Stimulated activated CD8-positive, alpha-beta memory T cell treated with anti-CD3 and anti-CD28 coated beads, Interleukin-7, amount 100 ng/mL, for 4 hours (primary cell): ENCODE measurements at places on chromosomes 5 and 9.

- no peak for DNase-seq
Measured at GRCh38 chr9:71812385-71812784, 44.1 kb upstream of the CEMIP2 start.

- no peak for DNase-seq
Measured at GRCh38 chr5:14204785-14205321, 61.7 kb downstream of the TRIO start.

DNA sequence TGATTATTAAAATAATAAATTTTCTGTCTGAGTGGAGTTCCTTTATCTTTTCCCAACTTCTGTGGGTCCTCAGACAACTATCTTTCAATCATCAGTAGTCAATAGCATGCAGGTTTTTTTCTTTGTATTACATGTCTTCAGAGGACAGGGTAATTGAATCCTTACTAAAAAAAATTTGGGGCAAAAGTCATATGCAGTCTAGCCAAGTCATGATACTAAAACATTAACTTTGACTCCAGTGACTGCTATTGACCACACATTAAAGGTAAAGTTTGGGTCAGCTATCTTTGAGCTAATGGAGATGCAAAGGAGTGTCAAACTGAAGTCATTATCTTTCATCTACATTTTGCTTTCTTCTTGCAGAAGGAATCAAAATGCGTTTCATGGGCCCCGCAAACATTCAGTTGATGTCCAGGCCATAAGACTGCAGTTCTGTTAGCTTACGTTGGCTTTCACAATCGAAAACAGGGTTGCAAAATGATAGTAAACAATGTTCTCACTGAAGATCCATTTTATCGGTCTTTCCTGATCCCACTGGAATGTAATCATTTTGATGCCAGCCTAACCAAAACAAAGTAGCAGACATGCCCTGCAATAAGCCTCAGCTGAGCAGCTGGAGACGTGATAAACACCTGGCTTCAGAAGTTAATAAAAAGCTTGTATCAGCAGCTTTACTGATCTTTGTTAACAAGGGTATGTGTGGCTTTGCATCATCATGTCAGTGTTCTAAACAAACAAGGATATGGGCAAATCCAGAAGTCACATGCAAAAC is 186.1 kb upstream of the PRLR start:
- no peak for DNase-seq

- peak; percentile 28 for DNase-seq
Measured at GRCh38 chr9:72362680-72363139, 2.3 kb downstream of the ZFAND5 start.

GRCh38 chr5:177520916-177521513 is 4.3 kb upstream of the DDX41 start:
- no peak for DNase-seq
